ENCODE measurements at places on chromosomes 5 and 9. TPM values are rescaled to one million over a fixed set of nuclear protein-coding genes. Genes with fewer than 3 reads are reported as not detected.

PCDHA2 gene
- not detected for total RNA-seq

LRRC70 gene
- 1.7 TPM for total RNA-seq

TRIP13 gene
- total RNA-seq: 50.0 TPM

ACOT12 gene
- 1.1 TPM for total RNA-seq

PCDHB11 gene
- total RNA-seq: not detected

PDE4D gene
- 121 TPM for total RNA-seq

FOXD4L5 gene
- under 0.01 TPM for total RNA-seq

Measured in melanocyte of skin (primary cell).